ENCODE measurements at places on chromosomes 5 and 9.

DNA sequence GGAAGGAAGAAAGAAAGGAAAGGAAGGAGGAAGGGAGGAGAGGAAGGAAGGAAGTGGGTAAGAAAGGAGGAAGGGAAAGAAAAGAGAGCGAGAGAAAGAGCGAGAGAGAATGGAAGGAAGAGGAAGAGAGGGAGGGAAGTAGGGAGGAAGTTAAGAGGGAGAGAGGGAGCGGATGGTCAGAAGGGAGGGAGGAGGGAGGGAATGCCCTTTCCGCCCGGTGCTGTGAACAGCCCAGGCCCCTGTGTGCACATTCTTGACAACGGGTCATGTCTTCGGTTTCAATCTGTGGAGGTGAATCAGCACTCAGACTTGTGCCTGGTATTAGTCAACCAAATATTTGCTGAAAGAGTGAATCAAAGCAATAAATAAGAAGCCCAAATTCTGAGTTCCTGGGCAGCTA lies 39.2 kb downstream of the PRUNE2 start:
- DNase-seq, result no peak

GRCh38 chr9:100884518-100884917 lies 144.0 kb upstream of the PLPPR1 start:
- DNase-seq, result no peak

DNA sequence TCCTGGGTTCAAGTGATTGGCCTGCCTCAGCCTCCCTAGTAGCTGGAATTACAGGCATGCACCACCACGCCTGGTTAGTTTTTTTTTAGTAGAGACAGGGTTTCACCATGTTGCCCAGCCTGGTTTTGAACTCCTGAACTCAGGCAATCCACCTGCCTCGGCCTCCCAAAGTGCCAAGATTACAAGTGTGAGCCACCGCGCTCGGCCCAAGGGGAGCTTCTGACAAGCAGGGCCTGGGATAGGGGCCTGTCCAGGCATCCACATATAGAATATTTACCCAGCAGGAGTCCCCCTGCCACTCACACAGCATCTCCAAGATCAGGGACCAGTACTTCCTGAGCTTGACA lies 10.1 kb downstream of the IRF1 start:
- no peak for DNase-seq

GRCh38 chr9:16771356-16771755 lies 99.1 kb downstream of the BNC2 start:
- DNase-seq, result no peak

GRCh38 chr9:68625559-68625958 lies 79.5 kb upstream of the PIP5K1B start:
- no peak for DNase-seq
